ENCODE measurements at places on chromosomes 4 and X.

DNA sequence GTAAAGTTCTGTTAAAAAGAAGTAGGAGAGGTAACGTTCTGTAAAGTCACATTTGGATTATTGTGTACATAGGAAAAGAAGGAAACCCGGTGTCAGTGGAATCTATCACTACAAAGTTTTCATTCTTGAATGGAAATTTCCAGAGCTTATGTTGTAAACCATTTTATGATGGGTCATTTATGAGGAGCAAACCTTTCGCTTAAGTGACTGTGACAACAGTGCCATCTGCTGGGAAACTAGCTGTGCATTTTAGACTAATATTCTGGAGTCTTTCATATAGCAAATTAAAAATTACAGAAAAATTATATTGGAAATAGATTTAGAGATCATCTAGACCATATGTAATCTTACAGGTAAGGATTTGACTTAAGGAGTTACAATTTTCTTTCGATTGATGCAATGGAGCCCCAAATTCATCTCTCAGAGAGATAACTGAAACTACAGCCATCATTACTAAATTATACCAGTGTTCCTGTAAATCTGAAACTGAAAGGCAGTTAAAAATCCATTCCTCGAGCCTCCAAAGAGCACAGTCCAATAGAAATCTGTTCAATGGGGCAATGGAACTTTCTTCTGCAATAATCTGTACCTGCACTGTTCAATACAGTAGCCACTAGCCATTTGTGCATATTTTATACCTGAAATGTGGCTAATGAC lies 26.9 kb downstream of the ASB9 start:
- DNase-seq, result peak; percentile 49

GRCh38 chr4:129994715-129995114 lies 898.8 kb downstream of the C4orf33 start:
- no peak for DNase-seq

DNA sequence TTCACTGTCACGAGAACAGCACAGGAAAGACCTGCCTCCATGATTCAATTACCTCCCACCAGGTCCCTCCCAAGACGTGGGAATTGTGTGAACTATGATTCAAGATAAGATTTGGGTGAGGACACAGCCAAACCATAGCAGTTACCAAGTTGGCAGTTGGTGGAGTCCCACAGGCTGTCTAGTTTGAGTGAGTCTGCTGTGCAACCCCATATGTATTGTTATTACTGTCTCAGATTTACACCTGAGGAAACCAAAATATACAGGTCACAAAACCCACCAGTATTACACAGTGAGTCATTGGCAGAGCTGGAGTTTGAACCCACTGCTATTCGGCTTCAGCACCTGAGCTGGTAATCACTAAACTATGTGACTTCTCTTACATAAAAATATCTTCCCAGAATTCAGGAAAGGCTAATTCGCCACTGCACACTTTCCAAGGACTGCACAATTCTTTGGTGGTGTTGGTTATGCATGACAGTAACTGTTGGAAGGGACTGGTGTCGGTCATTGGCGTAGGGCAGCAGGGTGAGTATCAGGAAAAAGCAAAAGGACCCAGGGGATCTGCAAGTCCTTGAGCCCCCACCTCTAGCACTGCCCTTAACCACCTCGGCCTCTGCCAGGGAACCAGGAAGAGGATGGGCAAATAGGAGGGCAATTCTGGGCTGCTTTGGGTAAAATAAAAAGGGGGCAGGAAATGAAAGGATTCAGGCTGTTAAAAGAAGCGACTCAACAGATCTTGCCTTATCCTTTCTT lies 110.1 kb downstream of the USP46 start:
- DNase-seq, result no peak

GRCh38 chrX:118347736-118348135 lies 1.8 kb downstream of the WDR44 start:
- DNase-seq, result no peak

DNA sequence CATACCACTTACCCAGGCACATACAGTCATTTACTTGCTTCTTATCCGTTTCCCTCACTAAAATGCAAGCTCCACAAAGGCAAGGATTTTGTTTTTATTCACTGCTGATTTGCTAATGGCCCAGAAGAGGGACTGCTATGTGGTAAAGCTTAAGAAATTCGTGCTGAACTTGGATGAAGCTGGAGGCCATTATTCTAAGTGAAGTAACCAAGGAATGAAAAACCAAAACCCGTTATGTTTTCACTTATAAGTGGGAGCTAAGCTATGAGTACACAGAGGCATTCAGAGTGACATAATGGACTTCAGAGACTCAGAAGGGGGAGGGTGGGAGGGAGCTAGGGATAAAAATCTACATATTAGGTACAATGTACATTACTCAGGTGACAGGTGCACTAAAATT lies 47.2 kb downstream of the RAB33B start:
- no peak for DNase-seq

DNA sequence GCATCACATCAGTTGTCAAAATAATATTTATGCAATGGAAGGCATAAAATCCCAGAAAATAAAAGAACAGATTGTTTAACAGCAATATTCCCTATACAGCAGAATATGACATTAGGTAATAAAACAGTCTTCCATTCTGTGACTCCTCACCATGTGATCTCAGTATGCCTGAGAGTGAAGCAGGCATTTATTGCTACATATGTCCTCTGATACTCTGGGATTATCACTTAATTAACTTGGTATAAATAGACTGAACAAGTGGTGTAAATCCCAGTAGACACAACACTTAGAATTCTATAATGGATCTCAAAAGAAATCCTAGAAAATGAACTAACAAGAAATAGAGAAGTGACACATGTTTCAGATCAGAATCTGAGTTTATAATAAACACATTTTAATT lies 841.3 kb downstream of the PDHA2 start:
- DNase-seq, result no peak

DNA sequence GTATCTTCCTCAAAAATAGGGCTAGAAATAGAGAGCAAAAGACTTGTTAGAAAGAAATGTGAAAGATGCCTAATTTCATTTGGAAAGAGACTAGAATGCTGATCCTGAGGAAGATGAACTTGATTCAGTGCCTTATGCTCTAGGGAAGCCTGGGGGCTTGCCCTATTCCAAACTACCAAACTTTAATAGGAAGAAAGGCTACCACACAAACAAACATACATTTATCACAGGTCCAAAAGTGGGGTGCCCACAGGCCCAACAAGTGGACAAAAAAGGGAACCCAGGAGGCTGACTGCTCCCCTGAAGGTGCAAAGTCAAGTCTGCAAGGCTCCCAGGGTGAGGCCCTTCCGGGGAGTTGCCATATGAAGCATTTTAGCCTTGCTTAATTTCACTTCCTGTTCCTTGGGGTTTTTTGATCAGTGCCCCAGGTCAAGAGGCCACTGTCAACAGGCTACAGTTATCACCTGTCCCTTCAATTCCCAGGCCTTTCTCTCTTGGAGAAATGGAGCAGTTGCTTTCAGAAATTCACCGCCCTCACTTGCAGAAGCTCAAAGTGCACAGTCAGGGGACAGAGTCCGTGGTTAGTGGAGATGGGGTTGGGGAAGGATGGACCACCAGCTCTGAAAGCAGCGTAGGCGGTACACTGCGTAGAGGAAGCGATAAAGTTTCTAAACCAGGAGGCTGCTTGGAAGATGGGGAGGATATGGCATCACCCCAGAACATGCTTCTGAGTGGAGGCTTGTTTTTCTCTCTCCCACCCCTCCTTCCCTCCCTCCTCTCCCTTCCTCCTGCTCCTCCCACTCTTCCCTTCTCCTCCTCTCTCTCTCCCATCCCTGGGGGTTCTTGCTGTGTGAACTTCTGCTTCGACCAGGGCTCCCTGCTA lies 36.4 kb downstream of the TMEM154 start:
- no peak for DNase-seq

DNA sequence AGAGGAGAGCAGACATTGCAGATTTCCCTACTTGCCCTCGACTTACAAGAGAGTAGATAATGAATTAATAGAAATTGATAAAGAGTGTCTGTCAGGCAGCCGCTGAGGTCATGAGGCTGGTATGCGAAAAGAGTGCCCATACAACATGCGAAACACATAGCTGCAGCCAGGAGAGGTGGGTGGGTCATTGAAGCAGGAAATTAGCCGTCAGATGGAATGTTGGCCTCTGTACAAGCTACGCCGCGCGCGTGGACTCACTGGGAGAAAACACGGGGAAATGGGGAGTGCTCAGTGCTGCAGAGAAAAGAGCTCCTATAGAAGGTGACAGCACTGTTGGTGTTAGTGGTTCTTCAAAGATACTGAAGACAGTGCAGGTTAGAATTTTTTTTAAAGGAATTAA lies 125.1 kb downstream of the RAPGEF2 start:
- DNase-seq, result peak; percentile 75

GRCh38 chr4:184514121-184514988 lies 40.0 kb upstream of the IRF2 start:
- no peak for DNase-seq

- no peak for DNase-seq
Measured at GRCh38 chr4:59223292-59223941, 1976.7 kb upstream of the ADGRL3 start.

- DNase-seq, result no peak
Measured at GRCh38 chrX:133563705-133564104, 148.4 kb upstream of the GPC4 start.

DNA sequence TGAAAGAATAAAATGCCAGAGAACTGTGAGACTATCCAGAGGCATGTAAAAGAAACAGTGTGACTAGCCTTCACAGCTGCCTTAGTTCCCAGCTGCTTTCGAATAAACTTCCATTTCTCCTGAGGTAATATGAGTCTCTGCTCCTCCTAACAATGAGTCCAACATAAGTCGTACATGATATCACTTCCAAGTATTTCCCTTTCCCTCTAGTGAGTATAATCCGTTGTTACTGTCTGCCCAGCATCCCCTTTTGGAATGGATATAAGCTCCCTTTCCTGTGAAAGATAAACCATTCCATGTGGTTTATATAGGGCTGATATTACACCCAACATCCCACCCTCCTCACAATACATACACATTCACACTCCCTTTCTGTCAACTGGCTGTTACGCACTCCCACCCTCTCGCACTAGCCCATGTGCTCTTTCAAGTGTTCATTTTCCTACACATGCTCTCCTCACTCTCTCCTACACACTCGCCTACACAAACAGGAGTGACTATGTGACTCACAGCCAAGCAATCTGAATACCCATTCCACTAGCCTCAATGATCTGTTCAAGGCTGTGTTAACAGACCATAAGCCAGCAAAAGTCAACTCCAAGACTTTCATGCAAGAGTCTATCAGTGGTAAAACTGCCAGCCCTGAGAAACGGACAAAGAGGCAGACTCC lies 5.0 kb downstream of the NAF1 start:
- no peak for DNase-seq

DNA sequence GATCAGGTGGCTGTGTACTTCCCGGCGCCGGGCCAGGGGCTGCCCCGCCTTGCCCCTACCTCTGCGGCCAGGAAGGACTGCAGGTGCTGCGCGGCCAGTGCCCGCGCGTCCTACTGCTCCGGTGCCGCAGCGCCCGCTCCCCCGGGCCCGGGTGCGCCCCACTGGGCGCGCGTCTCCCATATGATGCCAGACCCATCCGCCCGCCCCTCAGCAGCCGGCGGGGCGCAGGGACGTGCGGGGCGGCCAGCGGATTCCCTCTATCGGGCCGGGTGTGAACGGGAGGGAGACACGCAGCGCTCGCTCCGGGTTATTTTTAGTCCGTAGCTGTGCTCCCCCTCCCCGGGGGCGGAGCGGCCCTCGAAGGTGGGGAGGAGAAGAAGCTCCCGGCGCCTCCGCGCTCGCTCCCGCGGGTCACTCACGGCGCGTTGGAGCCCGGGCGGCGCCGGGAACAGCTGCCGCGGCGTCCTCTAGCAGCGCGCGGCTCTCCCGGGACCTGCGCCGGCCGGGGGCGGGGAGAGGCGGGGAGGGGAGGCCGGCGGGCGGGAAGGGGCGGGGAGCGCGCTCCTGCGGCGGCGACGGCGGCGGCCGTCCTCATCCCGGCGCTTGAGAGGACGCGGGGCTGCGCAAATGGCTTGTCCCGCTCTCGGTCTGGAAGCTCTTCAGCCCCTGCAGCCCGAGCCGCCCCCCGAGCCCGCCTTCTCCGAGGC lies 103.6 kb downstream of the UCHL1 start:
- peak; percentile 70 for DNase-seq

DNA sequence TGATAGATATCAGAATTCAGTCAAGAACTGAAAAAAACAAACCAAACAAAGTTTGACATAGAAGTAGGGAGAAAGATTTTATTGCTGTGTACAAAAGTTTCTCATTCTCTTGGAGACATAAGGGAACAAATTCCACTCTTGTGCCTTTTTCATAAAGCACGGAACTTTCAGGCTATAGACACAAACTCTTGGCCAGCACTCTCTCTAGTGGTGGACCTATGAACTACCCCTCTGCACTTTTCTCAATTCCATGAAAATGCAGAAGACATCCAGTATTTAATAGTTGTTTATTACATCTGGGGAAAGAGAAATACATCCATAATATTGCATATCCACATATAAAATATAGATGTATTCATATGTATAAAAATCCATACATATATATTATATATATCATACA lies 291.6 kb upstream of the HS3ST1 start:
- DNase-seq, result peak; percentile 43

DNA sequence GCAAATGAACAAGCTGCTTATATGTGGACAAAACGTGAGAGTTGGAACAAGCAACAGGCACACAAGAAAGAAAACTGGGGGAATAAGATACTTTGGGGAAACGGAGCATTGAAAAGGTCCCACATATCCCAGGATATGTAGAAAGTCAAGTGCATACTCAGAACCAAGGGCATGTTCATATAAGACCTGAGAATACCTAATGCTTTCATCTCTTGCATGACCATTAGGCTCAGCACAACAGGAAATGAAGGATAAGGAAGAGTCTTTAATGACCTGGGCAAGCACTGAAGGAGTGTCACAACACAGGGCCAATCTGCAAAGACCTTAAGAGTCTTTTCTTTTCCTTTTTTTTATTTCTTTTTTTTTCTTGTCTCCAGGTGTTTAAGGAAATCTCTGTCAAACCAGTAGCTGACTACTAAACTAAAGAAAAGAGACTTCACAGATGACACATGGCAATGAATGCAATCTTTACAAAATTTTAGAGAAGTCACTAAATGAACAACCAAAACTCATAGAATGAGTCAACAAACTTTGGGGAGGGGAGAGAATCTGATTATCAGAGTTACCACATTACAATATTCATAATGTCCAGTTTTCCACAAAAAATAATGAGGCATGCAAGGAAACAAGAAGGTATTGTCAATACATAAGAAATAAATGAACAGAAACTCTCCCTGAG lies 67.9 kb upstream of the STK26 start:
- no peak for DNase-seq

- DNase-seq, result no peak
Measured at GRCh38 chr4:78512357-78512920, 39.1 kb upstream of the ANXA3 start.

DNA sequence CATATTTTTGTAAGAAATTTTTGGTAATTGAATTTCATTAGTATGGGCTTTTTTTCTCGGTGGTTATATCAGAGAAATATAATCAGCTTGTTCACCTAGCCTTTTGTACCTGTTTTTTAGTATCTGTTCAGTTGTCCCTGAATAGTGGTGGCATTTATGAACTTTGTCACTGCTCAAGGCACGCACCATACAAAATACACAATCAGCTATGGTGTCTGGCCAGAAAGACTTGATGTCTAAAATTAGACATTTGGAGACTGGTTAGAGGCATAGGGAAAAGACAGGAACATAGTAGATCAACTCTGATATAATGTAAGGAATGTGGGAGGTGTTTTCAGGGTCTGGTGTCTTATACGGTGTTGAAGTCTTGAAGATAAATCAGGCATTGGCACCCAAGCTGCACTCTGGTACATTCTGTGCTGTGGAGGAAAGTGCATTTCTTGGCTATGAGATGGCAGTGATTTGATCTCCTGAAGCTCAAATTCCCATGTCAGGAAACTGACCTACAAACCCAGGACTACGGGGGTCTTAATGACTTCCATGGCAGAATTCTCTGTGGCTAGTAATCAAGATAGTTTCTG lies 3.6 kb downstream of the ART3 start:
- no peak for DNase-seq
